ENCODE measurements at places on chromosomes 7 and 10. TPM values are rescaled to one million over a fixed set of nuclear protein-coding genes. Genes with fewer than 3 reads are reported as not detected.

DNA sequence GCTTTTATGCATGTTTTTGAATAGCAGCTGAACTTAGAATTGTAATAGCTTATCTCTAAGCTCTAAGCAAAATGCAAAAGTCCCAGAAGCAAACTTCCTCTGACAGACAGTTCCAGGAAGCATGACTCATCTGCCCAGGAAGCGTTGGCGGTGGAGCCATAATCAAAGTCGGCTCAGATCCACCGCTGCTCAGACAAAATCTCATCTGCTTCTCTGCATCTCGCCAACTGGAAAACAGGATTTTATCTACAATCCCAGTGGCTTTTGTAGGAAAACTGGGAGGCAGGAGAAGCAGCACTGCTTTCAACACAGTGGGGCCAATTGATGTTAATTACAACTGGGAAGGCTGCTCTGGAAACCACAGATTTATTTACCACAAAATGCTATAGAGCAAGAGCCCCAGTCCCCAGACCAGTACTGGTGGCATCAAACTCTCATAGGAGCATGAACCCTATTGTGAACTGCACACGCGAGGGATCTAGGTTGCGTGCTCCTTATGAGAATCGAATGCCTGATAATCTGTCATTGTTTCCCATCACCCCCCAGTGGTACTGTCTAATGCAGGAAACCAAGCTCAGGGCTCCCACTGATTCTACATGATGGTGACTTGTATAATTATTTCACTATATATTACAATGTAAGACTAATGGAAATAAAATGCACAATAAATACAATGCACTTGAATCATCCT, 99.9 kb downstream of the CUBN start:
- peak; percentile 84 for DNase-seq

DNA sequence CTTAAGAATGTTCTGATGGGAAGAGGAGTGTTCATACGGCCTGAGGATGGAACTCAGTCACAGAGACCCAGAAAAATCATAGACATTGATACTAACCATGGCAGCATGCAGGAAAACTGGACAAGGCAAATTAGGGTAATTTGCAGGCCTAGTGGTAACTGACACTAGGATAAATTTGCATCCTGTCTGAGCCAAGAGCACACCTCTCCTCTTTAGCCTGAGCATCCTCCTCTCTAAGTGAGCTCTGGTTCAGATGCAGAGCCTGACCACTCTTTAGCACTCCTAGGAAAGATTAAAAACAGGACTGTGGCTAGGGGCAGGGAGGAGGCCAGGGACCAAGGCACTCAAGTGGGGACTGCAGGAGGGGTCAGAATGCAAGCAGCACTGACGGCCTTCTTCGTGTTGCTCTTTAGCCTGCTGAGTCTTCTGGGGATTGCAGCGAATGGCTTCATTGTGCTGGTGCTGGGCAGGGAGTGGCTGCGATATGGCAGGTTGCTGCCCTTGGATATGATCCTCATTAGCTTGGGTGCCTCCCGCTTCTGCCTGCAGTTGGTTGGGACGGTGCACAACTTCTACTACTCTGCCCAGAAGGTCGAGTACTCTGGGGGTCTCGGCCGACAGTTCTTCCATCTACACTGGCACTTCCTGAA, at the start of gene TAS2R41:
TAS2R41 (plus strand) TSS at position 373 of the 650 bp plus-strand sequence; CDS start at position 373, 0 bp downstream.
- DNase-seq = no peak

GRCh38 chr10:20922033-20922432, 24.9 kb upstream of the NEBL start:
- no peak for DNase-seq

- DNase-seq = no peak
Measured at GRCh38 chr10:3873728-3874461, 88.9 kb upstream of the KLF6 start.

- no peak for DNase-seq
Measured at GRCh38 chr10:62199584-62199983, 69.1 kb downstream of the RTKN2 start.

- peak; percentile 47 for DNase-seq
Measured at GRCh38 chr7:101538596-101539459, 90.3 kb downstream of the MYL10 start.

DNA sequence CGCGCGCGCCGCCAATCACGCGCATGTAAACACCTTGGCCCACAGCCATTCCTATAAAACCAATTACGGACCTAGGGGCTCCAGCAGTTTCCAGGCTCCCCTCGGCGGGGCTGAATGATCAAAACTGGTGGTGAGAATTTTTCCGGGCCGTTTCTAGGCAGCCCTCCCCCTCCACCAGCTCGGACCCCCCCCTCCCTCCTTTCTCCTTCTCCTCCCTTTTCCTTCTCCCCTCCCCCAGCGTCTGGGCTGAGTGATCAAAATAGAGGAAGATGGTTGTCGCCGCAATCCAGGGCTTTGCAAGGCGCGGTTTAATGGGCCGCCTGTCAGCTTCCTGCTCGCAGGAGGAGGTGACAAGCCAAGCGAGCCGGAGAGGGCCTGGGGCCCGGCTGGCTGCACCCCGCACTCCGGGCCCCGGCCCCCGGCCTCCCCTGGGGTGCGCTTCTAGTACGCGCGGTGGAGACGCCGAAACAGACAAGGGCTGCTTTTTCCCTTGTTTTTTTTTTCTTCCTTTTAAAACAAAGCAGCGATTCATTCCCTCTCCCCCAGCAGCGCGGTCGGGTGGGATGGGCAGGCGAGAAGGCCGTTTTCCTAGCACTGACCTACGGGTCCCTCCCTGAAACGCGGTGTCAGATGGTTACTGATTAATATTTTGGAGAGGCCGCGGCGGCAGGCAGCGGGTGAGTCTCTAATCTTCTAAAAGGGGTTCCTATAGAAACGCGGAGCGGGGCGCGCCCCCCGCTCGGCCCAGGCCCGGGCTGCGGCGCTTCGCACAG, 528 bp upstream of the TNRC18 start:
- DNase-seq = no peak

GRCh38 chr7:17374654-17375053, 76.2 kb downstream of the AHR start:
- DNase-seq = no peak

DNA sequence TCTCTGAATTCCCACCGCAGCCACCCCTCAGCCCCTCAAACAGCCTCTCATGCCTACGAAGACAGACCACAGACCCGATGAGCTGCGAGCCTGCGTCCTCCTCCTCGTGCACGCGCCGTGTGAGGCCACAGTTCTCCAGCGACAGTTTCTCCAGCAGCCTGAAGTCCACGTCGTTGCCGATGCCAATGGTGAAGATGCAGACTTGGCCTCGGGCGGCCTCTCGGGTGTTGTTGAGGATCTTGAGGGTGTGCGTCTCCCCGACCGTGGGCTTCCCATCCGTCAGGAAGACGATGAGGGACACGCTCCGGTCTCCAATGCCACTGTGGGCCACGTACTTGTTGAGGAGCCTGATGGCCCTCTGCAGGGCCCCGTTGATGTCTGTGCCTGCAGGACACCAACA, 87.1 kb downstream of the ITIH5 start:
- no peak for DNase-seq

DNA sequence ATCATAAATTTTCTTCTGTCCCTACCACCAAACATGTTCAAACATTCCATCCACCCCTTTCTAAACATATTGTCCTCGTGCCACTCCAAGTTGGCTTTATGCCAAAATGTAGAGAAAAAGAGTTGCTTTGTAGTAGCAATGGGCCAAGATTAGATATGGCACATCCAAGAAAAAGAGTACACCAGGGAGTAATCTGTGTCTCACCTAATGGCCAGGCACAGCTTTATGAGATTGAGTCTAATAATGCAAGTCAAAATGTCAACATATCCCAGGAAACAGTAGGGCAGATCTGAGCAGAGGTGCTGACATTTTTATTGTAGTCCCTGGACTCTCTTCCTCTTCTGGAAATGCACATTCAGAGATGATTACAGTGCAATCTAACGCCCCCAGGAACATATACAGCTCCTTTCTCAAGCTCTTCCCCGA, 5.7 kb upstream of the OR6V1 start:
- DNase-seq = no peak

GRCh38 chr7:133563251-133563650, 310.4 kb downstream of the EXOC4 start:
- DNase-seq = no peak

GRCh38 chr10:106930751-106931150, 233.8 kb downstream of the SORCS1 start:
- DNase-seq = no peak

GRCh38 chr10:105024184-105024583, 383.1 kb downstream of the SORCS3 start:
- DNase-seq = no peak

- DNase-seq = no peak
Measured at GRCh38 chr10:131819241-131820072, 81.4 kb upstream of the PPP2R2D start.

- no peak for DNase-seq
Measured at GRCh38 chr7:132576721-132577085, 433 bp upstream of the PLXNA4 start.

- no peak for DNase-seq
Measured at GRCh38 chr10:112295853-112296830, 12.9 kb downstream of the TECTB start.

DNA sequence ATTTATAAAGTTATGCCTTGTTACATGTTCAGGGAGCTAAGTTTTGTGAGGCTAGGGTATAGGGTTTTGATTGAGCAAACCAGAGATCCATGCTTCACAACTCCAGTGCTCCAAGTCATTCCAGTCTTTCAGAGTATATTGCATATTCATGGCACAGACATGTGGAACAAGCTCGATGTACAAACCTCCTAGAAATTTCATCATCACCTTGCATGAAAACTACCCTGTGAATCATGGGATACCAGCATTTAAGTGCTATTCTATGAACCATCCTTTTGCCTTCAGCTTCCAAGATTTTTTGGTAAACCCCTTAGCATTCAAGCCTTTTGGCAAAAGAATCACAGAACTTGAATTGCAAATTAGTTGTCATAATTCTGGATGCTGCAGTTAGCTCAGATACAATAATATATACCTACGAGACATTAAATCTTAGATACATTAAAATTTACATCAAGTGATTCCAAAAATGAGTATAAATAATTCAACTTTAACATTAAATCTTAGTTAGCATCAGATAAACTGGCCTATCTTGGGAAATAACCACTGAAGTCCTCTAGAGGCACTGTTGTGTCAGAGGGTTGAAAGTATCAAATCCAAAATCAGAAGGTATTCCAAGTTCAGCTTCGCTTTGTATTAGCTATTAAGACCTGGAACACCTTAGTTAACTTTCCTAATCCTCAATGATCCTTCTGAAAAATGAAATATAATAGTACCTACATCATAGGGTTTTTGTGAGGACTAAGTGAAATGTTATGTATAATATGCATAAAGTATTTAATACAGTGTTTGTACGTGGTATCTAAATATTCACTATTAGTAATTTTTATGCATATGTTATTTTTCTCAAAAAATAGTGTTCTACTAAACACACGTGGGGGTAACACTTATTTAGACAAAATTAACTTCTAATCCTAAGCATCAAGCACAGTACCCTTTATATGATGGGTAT, 55.5 kb upstream of the CABCOCO1 start:
- no peak for DNase-seq

DNA sequence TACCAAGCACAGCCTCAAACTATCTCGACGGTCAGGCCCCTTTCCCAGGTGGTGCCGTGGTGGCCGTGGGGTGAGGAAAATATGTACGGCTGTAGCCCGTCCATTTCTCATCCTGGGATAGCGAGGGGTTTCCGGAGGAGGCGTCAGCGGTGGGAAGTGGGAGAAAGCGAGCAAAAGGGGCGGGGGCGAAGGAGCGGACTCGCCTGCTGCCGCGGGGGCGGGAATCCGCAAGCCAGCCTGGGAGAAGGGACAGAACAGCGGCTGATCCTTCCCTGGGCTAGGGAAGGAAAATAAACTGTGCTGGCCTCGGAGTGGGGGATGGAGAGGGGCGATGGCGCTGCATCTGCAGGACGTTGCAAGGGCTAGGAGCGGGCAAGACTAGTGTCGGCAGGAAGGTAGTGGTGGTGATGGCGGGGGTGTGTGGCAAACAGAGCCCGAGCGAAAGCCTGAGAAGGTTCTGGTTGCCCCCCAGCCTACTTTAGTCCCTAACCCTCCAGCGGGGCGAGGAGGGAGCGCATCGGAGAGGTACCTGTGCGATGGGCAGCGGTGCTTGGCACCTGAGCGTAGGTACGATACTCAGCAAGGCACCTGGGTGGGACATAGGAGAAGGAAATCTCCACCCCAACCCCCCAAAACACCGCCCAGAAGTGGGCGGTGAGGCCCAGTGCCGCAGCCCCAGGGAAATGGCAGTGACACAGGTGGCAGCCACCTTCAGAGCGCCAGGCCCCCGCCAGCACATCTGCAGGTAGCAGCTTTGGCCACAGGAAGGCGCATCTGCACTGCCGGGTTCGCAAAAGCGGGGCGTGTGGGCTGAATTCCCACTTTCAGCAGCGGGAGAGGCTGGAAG, 49.9 kb upstream of the STEAP1B start:
- no peak for DNase-seq

GRCh38 chr7:146725520-146725919, 608.9 kb downstream of the CNTNAP2 start:
- no peak for DNase-seq

GRCh38 chr10:131849591-131850382, 51.0 kb upstream of the PPP2R2D start:
- DNase-seq = no peak

- no peak for DNase-seq
Measured at GRCh38 chr7:87151729-87152111, 533 bp upstream of the DMTF1 start.

GRCh38 chr7:83014546-83014945, 148.1 kb downstream of the PCLO start:
- no peak for DNase-seq

DNA sequence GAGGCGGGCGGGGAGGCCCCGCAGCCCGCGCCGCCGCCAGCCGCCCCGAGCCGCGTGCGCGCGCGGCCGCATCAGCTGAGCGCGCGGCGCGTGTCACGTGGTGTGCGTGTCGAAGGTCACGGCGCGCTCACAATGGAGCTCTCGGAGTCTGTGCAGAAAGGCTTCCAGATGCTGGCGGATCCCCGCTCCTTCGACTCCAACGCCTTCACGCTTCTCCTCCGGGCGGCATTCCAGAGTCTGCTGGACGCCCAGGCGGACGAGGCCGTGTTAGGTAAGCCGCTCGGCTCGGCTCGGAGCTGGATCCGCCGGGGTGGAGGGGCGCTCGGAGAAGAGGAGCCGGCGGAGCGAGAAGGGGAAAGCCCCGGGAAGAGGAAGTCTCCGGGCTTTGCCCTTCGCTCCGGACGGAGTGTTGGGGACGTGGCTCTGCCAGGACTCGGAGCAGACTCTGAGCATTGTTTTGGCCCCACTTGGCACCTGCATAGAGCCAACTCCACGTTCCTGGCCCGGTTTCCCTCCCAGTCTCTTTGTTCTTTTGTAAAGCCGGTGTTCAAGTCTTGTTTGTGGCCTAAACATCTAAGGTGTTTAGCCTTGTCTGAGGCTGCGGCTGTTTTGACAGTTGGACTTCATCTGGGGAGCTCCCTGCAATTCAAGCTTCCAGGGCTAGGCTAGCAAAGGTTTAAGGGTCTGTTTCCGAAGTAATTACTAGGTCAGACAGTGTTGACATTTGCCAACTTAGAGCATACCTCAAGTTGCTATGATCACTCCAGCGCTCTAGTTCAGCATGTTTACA, at the start of gene COMMD3:
COMMD3 (plus strand) TSS at position 103 of the 790 bp plus-strand sequence; CDS start at position 133, 30 bp downstream.
- DNase-seq = peak; percentile 69

- no peak for DNase-seq
Measured at GRCh38 chr10:109895095-109895818, 28.1 kb downstream of the XPNPEP1 start.

- no peak for DNase-seq
Measured at GRCh38 chr10:112288486-112288885, 5.3 kb downstream of the TECTB start.

The C10orf105 gene
- total RNA-seq = 0.05 TPM

The ZNF488 gene
- total RNA-seq = not detected

The CYP3A7 gene
- total RNA-seq = not detected

The SLC39A12 gene
- total RNA-seq = not detected

The AUTS2 gene
- total RNA-seq = 2.8 TPM

The GRB10 gene
- total RNA-seq = 3.7 TPM

The SPRN gene
- total RNA-seq = not detected

The PLXNA4 gene
- 0.08 TPM for total RNA-seq

The AKR1C8 gene
- not detected for total RNA-seq

Data from activated T-cell treated with anti-CD3 and anti-CD28 coated beads, Interleukin-2, amount 50 U/mL, for 4 hours (primary cell).